ENCODE measurements at places on chromosomes 12 and 14.

- no peak for DNase-seq
Observed at GRCh38 chr14:21326972-21327371, 47.1 kb downstream of the RPGRIP1 start.

DNA sequence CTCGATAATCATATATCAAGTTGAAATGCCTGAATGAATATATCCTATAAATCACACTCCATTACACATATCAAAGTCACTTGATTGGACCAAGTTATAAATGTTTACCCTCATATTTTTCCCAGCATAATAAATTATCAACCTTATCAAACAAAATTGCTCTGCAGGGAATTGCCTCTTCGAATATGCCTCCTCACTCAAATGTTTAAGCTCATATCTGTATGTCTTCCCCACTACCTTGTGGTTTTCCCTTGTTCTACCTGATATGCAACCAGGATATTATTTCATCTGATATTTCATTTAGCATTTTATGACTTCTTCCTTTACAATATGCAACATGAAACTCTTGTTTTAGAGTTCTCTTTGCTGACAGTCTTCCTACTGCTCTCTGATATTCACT is 226.4 kb downstream of the RASSF9 start:
- DNase-seq = no peak

DNA sequence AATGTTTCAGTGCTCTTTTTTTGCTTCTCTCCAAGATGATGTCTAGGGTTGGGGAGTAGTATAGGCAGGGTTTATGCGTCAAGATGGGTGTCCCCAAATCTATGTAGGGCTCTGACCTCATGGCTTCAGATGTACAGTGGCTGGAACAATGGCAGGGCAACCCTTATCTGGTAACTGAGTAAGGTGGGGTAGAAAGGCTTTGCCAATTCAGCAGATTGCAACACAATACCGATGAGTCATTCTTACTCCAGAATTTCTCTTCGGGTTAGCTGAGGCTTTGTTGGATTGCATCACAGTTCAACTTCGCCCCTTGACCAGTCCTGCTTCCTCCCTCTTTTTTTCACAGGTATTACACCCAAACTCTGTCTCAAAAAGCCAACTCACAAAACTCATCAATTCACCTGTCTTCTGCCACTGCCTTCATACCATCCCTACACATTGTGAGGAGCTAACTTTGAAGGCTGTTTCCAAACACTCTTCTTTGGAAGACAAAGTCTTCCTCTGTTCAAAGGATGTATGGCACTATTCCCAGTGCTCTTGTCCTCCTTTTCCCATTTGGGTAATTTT is 190.2 kb upstream of the CNOT2 start:
- no peak for DNase-seq

GRCh38 chr12:124738636-124739467 is 124.8 kb downstream of the SCARB1 start:
- no peak for DNase-seq

DNA sequence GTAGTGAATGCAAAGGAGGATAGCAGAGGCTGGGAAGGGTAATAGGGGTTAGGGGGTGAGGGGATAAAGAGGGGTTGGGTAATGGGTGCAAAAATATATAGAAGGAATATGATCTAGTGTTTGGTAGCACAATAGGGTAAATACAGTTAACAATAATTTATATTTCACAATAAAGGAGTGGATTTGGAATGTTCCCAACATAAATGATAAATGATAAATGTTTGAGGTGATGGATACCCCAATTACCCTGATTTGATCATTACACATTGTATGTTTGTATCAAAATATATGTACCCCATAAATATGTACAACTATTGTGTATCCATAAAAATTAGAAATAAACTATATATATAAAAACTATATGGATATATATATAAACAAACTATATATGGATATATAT is 999 bp upstream of the MYRFL start:
- DNase-seq = no peak

DNA sequence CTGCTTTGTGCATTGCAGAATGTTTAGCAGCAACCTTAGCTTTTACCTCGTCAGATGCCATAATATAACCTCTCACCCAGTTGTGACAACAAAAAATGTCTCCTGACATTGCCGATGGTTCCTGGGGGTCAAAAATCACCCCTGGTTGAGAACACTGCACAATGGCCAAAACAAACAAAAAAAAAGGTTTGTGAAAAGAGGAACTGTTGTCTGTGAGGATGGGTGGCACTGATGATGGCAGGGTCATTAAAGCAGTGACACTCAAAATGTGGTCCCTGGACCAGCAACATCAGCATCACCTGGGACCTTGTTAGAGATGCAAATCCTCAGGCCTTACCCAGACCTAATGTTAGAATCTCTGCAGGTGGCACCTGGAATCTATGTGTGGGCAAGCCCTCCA is 36.4 kb upstream of the METAP2 start:
- DNase-seq = no peak

GRCh38 chr12:79400481-79400880 is 290.3 kb downstream of the PAWR start:
- no peak for DNase-seq

DNA sequence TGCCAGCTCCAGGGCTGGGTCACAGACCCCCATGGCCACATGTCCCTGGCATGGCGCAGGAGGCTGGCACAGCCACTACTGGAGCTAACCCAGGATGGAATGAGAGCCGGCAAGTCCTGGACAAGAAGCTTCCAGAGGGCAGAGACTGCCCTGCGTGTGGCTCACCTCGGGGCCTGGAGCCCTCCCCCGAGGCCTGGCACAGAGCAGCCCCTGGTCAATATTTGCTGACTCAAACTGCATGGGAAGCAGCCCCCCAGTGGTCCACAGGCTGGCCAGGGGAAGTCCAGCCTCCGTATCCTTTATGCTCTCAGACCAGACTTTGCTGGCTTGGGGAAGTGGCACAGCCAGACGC is 71.4 kb downstream of the BCL11B start:
- DNase-seq = no peak

DNA sequence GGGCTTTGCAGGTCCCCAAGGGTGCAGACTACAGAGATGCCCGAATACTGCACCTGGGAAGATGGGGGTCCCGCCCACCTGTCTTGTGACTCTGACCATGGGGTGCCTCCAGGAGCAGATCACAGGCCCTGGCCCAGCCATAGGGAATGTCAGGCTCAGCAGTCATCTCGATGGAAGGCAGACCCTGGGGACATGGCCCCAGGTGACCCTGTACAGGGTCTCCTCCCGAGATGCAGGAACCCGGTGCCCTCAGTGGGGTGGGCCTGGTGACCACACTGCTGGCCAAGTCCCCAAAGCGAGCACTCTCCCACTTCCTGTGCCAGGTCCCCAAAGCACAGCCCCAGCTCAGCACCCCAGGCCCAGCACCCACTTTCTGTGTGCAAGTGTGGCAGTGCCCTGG is 903.7 kb upstream of the USP15 start:
- DNase-seq = no peak

Data from activated CD8-positive, alpha-beta memory T cell treated with anti-CD3 and anti-CD28 coated beads, Interleukin-2, amount 50 U/mL, for 4 hours (primary cell).